ENCODE measurements at places on chromosomes 7 and 10.

GRCh38 chr7:44966731-44967538, 11.9 kb downstream of the MYO1G start:
- DNase-seq = no peak

DNA sequence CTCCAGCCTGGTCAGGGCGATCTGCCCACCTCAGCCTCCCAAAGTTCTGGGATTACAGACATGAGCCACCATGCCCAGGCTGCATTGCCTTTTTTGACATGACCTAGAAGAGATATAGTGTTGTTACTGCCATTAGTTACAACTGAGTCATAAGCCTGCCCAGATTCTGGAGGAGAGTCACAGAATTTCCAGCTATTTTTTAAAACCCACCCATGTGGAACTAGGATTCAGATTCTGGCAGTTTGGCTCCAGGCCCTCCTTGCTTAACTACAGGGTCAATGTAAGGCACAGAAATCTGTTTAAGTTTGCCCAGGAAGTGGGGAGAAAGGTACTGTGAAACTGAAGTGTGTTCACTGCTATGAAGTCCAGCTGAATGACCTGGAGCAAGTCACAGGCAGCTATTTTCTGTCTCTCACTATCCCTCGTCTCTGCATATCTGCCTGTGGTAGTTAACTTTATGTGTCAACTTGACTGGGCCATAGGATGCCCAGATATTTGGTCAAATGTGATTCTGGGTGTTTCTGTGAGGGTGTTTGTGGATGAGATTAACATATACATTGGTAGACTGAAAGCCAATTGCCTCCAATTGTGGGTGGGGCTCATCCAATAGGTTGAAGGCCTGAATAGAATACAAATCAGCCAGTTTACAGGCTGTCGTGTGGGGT, 8.4 kb upstream of the MARVELD1 start:
- no peak for DNase-seq

GRCh38 chr10:58513188-58514110, 777 bp downstream of the BICC1 start:
- no peak for DNase-seq

DNA sequence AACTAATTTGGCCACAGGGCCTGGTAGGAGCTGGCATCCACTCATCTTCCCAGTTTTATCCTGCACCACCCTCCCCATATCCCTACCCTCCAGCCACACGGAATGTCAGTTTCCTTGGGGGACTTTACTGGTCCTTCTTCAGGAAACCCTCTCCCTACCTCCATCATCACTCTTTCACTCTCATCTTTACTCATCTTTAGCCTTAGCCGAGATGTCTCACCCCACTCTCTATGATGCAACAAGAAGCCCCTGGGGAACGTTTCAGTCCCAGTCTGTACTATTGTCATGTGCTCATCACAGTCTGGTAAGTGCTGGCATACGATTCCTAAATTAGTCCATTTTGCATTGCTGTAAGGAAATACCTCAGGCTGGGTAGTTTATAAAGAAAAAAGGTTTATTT, 34.9 kb upstream of the TMEM248 start:
- no peak for DNase-seq

DNA sequence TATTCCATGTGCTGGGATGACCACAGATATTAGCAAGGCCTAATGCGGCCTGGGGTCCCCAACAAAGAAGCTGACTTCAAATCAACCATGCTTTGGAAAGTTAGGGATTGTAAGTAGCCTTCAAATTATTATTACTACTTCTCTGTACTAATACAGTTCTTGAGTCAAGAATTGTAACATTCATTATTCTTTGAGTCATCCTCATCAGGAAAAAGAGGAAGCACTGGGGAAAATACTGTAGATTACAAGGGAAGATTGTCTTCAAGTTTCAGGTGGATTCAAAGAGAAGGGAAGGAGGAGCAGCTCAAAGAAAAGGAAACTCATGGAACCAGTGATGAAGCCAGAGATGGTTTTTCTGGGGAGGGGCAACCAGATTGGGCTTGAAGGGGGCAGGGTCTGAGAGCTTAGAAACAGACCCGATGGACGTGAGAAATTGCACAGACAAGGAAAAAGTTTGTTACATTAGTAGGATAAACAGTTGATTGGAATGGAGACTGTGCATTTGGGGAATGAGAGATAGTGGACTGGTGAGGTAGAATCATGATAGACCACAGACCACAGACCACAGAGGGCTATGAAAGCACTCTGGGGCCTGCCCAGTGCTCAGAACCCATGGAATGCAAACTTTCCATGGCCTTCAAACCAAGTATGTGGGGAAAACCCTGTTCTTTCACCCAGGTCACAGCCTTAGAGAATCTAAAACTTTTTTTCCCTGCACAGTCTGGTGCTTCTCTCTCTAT, 209.9 kb downstream of the ZNF365 start:
- no peak for DNase-seq

DNA sequence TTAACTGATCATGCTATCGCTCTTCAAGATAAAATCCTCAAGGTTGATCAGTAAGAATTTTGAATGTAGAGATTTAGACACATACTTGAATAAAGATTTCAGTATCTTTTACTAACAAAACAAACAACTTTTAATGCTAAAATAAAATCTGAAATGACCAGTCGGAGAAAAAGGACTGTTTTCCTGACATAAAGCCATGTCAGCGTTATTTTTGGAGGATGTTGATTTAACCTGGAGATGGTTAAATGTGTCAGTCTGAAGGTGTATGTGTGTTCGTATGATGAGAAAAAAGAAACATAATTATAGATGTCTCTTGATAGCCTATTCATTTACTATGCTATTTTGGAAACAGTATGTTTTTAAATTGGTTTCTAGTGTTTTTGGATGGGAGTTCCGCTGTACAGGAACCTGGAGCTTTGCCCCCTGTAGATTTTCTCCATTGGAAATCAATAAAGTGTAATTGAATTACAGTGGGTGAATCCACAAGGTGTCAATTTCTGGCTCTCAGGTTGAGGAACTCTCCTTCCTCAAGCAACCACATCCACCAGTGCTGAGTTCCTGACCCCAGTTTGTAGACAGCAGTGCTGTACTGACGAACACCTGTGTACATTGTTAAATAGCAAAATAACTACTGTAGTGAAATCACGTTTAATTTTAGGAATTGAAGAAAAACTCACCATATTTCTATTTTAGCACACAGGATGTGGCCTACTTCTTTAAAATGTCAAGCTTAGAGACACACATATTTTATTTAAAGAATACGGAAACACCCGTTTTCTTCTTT, 670.1 kb downstream of the MAGI2 start:
- DNase-seq = no peak
